BJ (cell line): ENCODE measurements at places on chromosomes 3 and 15. TPM values are rescaled to one million over a fixed set of nuclear protein-coding genes. Genes with fewer than 3 reads are reported as not detected.

- no peak for DNase-seq
Measured at GRCh38 chr15:69576035-69576526, 123.5 kb downstream of the RPLP1 start.

- DNase-seq = no peak
Measured at GRCh38 chr3:70770650-70771049, 458.2 kb upstream of the MDFIC2 start.

- no peak for DNase-seq
Measured at GRCh38 chr3:190721330-190721729, 141.2 kb downstream of the GMNC start.

DNA sequence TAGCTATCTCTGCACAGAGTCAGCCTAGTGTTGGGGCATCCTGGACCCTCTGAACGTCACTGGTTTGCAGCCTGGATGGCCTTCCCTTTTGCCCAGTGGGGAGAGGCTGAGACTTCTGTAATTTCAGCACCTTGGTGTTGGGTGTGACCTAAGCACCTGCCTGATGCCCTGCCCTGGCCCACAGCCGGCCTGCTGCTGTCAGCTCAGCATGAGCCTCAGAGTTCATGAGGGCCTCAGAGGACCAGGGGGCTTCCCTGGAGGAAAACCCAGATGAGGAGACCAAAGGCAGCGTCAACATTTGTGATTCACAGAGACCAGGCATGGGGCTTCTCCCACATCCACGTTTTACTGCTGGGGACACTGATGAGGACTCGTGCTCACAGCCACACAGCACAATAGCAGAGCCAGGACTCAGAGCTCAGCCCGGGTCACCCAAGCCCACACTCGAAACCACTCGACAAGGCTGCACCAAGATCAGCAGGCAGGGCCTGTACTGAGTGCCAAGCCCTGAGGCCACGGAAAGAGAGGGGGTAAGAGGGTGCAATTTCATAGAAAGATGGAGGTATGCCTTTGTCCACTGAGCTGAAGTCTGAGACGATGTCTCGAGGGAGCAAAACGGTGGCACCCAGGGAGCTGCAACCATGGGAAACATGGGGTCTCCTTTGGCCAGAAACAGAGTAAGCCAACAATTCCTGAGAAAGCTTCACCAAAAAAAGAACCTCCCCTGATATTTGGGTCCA is 9.9 kb upstream of the GP9 start:
- DNase-seq = no peak

- no peak for DNase-seq
Measured at GRCh38 chr3:105504440-105504951, 137.8 kb downstream of the ALCAM start.

DNA sequence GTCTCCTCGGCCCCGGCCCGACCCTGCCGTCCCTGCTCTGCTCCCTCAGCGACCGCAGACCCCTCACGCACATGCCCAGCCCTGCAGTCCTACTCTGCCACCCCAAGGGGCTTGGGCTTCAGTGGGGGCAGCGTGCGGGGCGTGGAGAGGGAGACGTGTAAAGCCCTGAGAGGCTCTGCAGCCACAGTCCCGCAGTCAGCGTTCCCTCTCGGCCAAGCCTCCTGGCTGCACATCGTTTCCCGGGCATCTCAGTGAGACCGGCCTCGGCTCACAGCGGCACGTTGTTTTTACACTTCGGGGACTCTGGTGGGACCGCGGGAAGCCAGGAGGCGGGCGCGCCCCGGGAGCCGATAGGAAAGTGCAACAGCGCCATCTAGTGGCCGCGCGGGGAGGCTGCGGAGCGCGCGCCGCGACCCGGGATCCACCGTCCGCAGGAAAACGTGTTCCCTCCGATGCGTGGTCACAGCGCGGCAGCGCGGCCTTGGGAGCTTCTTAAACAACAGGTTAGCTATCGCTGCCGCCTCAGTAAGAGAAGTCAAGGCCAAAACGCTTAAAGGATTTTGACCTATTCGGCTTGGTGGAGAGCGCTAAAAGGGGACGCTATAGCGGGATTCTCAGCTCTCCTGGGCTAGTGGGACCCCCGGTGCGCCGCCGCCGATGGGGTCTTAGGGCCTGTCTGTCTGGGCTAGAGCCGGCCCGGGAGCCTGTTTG is 226.8 kb upstream of the IGF1R start:
- no peak for DNase-seq

DNA sequence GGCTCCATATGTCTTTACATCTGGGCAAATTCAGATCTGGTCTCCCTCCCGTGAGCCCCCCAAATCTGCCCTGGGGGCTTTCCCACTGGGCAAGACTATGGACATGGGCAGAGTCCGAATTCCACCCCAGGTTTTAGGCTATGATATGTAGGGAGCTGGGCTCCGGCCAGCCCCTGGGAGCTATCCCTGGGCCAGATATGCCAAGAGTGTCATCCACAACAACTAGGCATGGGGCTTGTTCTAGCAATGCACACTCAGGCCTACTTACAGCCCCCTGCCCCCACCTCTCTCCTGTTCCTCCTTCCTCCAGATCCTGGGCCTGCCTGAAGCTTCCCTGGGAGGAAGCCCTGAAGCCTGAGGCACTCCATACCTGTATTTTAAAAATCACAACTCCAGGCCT is 622 bp downstream of the XIRP1 start:
- DNase-seq = no peak

- no peak for DNase-seq
Measured at GRCh38 chr3:141737093-141737492, 1.0 kb upstream of the RNF7 start.

- DNase-seq = no peak
Measured at GRCh38 chr15:69518806-69519205, 66.2 kb downstream of the RPLP1 start.

GRCh38 chr15:74050556-74051234 is 31.7 kb downstream of the GOLGA6A start:
- no peak for DNase-seq

DNA sequence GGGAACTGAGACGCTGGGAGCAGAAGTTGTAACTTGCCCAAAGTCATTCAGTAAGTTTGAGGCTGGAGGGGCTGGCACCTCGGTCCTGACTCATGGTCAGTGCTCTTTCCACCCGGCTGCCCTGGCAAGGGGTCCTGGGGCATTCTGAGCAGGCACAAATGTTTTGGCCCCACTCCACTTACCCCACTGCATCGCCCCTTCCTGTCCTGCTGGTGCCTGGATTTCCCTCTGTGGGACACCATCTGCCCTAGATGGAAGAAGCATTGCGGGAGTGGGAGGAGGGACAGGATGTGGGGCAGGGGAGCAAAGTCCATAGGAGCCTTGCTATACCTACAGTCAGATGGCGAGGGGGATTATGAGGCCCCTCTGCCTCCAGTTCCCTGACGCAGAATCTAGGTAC is 4.5 kb downstream of the CORO2B start:
- DNase-seq = no peak

DNA sequence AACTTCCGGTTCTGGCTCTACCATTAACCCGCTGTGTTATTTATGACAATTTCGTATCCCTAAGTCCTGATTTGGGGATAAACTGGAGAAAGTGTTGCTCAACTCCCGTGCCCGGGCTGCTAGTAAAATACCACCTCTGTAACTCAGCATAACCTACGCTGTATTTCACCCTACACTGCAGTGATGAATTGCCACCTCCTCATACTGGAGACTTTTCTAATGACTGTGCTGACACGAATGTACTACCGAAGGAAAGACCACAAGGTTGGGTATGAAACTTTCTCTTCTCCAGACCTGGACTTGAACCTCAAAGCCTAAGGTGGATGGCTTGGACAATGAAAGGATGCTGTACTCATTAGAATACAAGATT is 16.5 kb downstream of the SLC51A start:
- no peak for DNase-seq

DNA sequence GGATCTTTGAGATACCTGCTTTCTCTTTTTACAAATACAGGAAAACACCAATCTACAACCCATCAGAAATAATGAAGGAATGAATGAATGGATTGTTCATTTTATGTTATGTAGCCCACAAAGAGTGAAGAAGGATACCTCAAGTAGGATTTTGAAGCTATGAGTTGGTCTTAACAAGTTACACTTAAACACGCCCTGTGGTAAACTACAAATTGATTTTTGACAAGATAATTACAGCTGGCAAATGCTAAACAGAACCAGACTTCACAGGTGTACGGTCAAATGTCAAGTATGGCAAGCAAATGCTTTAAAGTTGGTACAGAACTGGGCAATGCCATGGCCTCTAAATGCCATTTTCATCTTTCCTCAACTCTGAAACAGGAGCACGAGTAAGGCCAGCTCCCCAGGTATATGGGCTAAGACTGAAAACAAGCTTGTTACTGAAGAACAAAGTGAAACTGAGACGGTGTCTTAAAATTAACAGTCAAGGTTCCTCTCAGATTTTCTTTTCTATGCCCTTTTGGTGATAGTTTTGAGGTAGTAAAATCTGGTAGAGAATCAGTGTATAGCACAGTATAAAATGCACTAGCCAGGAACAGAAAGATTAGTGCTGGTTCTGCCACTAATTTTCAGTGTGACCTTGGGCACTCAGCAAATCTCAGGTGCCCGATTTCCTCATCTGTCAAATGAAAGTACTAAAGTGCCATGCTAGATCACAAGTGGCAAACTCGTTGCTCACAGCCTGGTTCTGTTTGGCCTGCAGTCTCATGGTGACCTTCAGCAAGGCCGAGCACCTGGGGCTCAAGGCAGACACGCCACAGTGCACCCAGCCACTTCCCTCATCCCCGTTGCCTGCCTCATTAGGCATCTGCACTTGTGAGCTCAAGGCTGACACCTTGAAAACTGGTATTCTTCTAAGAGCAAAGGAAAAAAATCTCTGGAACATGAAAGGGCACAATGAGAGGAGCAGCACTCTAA is 9.5 kb downstream of the RUVBL1 start:
- no peak for DNase-seq

GRCh38 chr3:141237701-141238521 is 6.3 kb downstream of the PXYLP1 start:
- no peak for DNase-seq

GRCh38 chr15:39232512-39232911 is 348.4 kb upstream of the THBS1 start:
- DNase-seq = peak; percentile 85

DNA sequence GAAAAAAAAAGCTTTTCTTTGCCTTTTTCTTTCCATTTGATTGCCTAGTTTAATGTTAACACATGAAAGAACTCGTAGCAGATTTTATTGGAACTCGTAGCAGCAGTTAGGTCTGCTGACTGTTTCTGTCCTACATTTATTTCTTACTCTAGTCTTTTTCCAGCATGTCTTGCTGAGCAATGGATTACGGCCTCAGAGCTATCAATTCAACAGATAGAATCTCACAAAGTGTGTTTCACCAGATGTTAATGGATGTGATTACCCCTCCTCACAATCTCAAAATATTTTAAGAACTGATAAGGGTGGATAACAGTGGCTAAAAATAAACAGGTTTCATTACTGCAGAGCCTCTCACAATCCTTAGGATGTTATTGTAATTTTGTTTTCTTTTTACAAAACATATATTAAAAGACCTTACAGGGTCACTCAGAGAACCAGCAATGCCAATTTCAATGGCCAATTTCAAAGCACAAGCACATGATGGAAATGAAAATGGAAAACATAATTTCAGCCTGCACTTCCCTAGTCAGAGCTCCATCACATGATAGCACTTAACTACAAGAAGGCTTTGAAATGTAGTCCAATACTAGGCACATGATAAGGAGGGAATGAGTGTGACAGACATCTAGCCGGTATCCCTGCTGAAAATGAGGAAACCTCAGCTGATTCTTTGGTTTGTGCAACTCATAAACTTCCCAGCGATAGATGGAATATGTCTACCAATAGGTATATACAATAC is 838.1 kb upstream of the SEMA6D start:
- DNase-seq = no peak

GRCh38 chr3:50557106-50557505 is 10.4 kb downstream of the C3orf18 start:
- no peak for DNase-seq

The GUCA1C gene
- polyA plus RNA-seq = not detected in 2 replicates

The MUSTN1 gene
- polyA plus RNA-seq = not detected in 2 replicates

The ASB14 gene
- not detected in 2 replicates for polyA plus RNA-seq

The MORC1 gene
- not detected in 2 replicates for polyA plus RNA-seq

The TMEM207 gene
- polyA plus RNA-seq = not detected in 2 replicates
